NCI-H2227 treated with DMSO at 0.1 percent for 48 hours (cell line): ENCODE measurements at places on chromosomes 5 and 9.

- DNase-seq = no peak
Measured at GRCh38 chr9:2270565-2270964, 255.4 kb downstream of the SMARCA2 start.

- DNase-seq = no peak
Measured at GRCh38 chr9:101585740-101586139, 9.0 kb downstream of the PPP3R2 start.

GRCh38 chr5:54646356-54647101 is 129.0 kb downstream of the SNX18 start:
- DNase-seq = no peak

GRCh38 chr5:123448017-123448617 is 24.9 kb upstream of the CEP120 start:
- no peak for DNase-seq

GRCh38 chr9:133129001-133129795 is 8.2 kb upstream of the RALGDS start:
- DNase-seq = no peak

GRCh38 chr9:99579964-99580363 is 241.7 kb upstream of the NR4A3 start:
- no peak for DNase-seq

DNA sequence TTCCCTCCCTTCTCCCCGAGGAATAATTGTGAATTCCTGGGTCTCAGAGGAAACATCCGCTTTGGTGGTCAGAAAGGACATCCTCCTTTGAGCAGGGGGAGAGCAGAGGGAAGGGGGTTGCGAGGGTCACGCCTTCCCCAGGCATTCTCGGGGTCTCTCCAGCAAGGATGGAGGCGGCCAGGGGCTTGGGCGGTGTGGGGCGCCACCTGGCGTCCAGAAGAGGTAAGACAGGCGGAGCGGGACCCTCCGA is 129.1 kb downstream of the KCNIP1 start:
- no peak for DNase-seq

DNA sequence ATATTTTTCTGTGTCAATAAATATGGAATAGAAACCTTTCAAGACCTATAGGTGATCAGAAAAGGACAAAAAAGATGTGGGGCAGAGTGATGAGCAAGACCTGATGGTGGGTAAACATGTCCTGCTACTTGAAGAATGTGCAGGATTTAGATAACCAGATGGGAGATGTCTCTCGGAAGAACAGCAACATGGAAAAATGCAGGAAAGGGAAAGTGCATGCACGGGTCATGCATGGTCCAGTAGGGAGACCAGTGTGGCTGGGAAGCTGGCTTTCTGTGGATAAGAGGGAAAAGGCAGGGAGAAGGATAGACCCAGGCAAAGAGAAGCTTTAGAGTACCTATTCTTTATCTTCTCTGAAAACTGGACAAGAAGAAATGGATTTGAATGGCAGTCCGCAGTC is 7.1 kb upstream of the CAST start:
- DNase-seq = no peak

GRCh38 chr9:124840300-124840833 is 12.9 kb upstream of the WDR38 start:
- DNase-seq = no peak

- DNase-seq = no peak
Measured at GRCh38 chr5:143426437-143426991, 23.0 kb upstream of the NR3C1 start.

DNA sequence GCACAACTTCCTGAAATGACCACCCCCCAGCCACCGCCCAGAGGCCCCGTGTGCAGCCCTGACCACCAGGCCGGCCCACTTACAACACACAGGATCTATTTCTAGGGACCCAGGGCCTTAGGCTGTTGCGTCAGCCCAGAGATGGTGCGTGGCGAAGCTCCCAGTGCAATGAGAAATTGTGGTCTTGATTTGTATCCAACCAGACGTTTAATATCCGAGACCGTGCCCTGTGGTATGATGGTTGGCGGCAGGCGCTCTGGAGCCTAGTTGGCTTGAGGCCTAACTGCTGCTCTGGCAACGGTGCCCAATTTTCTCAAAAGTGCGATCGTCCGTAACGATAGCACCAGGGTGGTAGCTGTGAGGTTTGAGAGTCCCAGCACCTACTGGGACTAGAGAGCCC is 32.6 kb upstream of the SLC6A19 start:
- no peak for DNase-seq

GRCh38 chr9:99463131-99463530 is 241.0 kb downstream of the SEC61B start:
- no peak for DNase-seq

DNA sequence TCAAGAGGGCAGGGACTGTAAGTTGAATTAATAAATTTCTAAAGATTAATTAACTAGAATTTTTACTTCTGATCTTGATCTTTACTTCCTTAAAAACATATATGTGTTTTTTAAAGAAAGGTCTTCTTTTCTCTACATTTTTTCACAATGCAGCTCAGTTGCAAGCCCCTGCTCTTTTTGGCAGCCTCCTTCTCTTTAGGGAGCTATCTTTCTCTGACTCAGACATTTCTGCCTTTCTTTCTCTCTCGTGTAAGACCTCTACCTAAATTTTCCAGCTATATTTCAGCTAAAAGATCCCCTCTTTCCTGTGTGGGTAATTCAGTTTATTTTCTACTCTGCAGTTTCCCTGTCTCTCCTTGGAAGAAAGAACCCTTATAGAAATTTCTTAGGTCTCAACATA is 38.3 kb upstream of the SNCAIP start:
- DNase-seq = no peak
